Stimulated activated CD4-positive, alpha-beta T cell treated with anti-CD3 and anti-CD28 coated beads, TNF-alpha, amount 100 ng/mL, for 48 hours (primary cell): ENCODE measurements at places on chromosomes 7 and 10.

DNA sequence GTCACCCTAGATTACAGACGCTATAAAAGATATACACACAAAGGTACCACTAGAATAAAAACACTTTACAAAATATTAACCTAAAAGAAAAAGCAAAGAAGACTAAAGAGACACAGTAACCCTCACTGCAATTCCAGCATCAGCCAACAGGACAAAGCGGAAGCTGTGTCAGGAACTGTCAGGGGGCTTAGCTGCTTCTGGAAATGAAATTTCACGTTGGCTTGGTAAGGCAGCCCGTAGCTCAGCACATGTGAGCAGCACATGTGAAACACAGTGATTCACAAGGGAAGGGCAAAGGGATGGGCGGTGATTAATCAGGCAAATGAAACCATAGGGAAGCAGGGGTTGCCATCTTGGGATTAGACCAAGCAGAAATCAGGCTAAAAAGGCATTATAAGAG is 195.4 kb downstream of the MGMT start:
- no peak for DNase-seq

DNA sequence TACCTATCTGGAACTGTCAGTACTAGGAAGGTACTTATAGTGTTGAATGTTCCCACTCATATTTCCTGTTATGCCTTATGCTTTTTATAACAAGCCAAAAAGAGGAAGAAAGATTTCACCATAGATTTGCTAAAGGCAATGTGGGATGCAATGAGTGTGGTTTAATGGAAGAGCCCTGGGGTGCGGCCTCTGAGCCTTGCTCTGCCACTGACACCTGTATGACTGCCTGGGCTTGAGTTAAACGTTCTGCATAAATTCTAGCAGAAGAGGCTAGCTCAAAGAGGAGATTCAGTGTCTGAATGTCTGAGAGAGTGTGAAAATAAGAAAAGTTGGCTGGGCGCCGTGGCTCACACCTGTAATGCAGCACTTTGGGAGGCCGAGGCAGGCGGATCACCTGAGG is 143.8 kb downstream of the TPST1 start:
- DNase-seq: no peak

DNA sequence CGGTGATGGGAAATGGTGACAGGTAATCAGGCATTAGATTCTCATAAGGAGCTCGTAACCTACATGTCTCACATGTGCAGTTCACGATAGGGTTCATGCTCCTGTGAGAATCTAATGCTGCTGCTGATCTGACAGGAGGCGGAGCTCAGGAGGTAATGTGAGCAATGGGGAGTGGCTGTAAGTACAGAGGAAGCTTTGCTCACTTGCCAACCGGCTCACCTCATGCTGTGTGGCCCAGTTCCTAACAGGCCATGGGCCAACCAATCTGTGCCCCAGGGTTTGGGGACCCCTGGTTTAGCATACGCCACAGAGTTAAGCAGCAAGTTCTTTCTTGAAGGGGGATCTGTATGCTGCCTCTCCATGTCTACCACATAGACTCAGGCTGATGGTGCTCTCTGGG is 133.1 kb downstream of the IQUB start:
- no peak for DNase-seq

DNA sequence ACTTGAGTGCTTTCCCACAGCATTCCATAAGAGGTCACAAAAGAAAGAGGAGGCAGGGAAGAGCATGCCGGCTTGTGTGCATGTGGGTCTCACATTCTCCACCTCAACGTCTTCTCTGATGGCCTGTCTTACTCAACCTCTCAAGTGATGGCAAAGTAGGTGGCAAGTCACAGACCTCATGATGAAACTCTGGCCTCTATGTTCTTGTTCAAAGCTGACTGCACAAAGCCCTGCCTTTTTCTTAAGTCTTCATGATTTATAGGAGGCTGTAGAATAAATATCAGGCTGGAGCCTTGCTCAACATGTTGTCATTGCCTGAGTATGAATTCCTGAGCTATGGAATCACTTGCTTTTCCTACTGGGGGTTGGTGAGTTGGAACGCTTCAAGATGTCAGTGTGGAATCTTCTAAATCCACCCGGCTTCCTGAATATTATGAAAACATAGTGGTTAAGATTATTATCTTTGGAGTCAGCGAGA is 213.6 kb upstream of the INHBA start:
- no peak for DNase-seq

DNA sequence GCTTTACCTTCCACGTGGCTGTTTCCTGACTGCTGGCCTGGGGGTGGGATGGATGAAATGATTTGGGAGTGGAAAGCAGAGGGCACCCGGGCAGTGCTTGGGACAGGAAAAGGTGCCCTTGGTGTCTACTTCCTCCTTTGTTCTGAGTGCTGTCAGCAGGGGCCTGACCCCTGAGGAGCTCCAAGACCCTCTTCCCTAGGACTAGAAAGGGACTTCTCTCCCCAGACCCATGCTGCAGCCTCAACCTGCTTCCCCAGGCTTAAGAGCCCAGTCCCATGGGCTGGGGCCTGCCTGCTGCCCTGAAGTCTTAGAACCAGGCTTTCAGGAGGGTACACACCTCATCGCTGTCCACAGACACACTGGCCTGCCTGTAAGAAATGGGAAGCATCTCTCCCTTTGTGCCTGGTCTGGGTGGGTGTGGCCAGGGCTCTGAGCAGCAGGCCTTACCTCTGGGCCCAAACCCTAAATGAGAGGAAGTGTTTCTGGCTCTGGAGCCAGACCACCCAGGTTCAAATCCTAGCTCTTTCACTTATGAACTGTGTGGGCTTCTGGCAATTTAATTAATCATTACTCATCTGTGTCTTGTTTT is 12.9 kb downstream of the CDH23 start:
- no peak for DNase-seq

DNA sequence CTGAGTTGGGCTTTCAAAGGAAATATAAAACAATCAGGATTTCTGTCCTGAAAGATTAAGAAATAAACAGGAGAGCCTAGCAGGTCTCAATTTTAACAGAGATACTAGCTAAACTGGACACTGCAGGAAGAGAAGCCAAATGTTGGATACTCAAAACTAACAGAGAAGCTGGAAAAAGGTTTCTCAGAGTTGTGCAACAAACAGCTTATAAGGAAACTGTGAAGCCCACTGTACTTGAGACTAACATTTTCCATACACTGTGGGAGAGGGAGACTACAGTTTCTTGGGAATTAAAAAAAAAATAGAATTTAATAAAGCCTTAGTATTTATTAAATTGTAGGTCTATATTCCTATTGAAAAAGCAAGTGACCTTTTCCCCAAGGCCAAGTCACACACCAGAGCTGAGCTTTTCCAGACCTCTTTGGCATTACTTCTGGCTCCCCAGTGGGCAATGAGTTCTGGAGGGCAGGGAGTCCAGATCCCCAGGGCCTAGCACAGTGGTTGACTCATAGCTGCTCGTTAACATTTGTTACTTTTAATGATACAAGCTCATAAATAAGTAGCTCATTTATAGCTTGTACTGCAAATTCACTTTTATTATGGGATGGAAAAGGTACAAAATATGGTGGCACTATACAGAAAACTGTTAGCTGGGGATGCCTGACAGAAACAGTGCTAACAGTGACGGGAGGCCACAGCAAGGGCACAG is 68.3 kb downstream of the MINDY3 start:
- no peak for DNase-seq

GRCh38 chr10:122352817-122353525 is 21.5 kb upstream of the PLEKHA1 start:
- no peak for DNase-seq

GRCh38 chr7:24836084-24836483 is 78.8 kb upstream of the GSDME start:
- DNase-seq: no peak

DNA sequence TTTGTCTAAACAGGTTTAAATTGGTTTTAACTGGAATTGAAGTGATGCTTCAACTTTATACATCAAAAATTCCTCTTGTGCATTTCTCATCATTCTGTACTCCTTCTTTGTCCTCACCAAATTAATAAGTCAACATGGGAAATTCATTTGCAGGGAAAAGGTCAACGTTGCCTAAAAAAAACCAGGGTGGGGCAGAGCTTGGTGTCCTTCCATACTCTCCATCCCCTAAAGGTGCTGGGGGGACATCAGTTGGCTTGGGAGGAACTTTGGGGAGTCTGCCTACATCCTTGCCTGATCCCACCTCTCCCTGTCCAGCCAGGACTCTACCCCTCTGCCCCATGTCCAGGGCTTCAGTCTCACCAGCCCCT is 34.1 kb upstream of the SLC26A3 start:
- DNase-seq: no peak

GRCh38 chr7:107108793-107109371 is 59.9 kb upstream of the HBP1 start:
- DNase-seq: no peak

GRCh38 chr10:905503-905902 is 26.0 kb downstream of the LARP4B start:
- no peak for DNase-seq
